ENCODE measurements at places on chromosomes 4 and X. TPM values are rescaled to one million over a fixed set of nuclear protein-coding genes. Genes with fewer than 3 reads are reported as not detected.

- DNase-seq, result peak; percentile 90
These were observed at the start of gene S100P for GRCh38 chr4:6693231-6694176. Gene S100P, plus strand, starts transcription at chr4:6693878. Its CDS starts 55 bp downstream, at chr4:6693933.

DNA sequence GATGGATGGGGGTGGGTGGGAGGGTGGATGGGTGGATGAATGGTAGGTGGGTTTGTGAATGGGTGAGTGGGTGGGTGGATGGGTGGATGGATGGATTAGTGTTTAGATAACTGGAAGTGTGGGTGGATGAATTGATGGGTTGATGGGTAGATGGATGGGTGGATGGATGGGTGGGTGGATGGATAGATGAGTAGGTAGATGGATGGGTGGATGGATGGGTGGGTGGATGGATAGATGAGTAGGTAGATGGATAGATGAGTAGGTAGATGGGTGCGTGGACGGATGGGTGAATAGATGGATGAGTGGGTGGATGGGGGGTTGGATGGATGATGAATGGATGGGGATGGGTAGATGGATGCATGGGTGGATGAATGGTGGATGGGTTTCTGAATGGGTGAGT, 20.3 kb upstream of the ASMTL start:
- peak; percentile 18 for DNase-seq

DNA sequence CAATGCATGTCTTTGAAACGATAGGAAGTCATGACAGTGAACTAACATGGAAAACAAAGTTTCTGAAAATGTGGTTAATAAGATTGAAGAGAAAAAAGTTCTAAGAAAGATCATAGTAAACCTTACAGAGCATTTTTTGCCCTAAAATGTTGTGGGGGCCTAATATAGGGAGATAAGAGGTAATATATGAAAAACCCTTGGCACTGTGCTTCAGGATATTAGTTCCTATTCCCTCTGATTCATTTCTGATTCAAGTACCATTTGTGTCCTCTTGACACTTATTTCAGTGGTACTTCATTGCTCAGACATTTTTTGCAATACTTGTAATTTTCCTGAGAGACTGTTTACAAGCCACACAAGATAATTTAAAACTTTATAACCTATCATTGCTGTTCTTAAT, 35.1 kb downstream of the PAQR3 start:
- no peak for DNase-seq

- DNase-seq, result no peak
These were observed 368.7 kb upstream of the FTHL17 start for GRCh38 chrX:31440546-31440945.

- no peak for DNase-seq
These were observed 27.3 kb upstream of the CHRNA9 start for GRCh38 chr4:40307627-40308497.

The ADH7 gene
- total RNA-seq, result not detected

- no peak for DNase-seq
These were observed 236.1 kb upstream of the EDNRA start for GRCh38 chr4:147244786-147245185.

The DCAF4L1 gene
- total RNA-seq, result 0.36 TPM

DNA sequence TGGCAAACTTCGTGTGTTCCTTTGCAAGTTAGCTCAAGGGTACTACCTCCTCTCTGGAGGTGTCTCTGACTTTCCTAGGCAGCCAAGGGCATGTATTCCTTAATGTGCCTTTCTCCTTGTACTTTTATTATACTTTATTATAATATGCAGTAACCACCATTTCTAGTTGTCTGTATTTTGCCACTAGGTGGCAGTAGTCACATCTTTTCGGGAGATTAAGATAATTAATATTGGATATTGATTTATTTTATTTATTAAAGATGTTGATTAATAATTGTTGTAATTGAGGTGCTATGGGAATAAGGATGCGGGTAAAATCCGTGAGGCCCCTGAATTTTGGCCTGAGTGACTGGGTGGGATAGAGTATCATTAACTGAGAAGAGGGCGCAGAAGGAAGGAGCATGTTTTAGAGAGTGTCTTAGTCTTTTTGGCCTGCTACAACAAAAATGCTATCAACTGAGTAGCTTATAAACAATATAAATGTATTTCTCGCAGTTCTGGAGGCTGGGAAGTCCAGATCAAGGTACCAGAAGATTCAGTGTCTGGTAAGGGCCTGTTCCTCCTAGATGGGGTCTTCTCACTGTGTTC, 153.3 kb downstream of the TMEM164 start:
- no peak for DNase-seq

The JCHAIN gene
- total RNA-seq, result 374 TPM

DNA sequence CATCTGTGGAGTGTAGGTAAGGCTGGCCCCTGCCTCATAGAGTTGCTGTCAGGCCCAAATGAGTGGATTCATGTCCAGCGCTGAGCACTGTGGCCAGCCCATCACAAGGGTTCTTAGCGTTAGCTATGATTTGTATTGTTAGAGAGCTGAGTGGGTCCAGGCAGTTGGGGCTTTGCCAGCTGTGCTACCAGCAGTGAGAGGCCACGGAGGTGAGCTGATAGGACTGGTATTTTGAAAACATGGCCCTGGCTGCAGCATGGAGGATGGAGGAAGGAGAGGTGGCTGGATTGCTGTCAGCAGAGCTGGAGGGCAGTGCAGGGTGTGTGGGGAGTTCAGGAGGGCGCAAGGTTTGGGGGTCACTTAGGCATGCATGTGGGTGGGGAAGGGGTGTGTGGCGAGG, 69.8 kb downstream of the PSAPL1 start:
- DNase-seq, result no peak

The KIT gene
- total RNA-seq, result 21.0 TPM

GRCh38 chr4:184355111-184355604, 119.2 kb downstream of the IRF2 start:
- DNase-seq, result peak; percentile 65

The COX7B2 gene
- not detected for total RNA-seq

The TBX22 gene
- 0.18 TPM for total RNA-seq

- DNase-seq, result peak; percentile 81
These were observed 90.1 kb downstream of the IRF2 start for GRCh38 chr4:184384056-184384809.

- no peak for DNase-seq
These were observed 90.1 kb downstream of the EVC2 start for GRCh38 chr4:5618051-5618960.

GRCh38 chrX:21802839-21803238, 36.6 kb upstream of the MBTPS2 start:
- no peak for DNase-seq

- DNase-seq, result no peak
These were observed 999 bp upstream of the KLHL15 start for GRCh38 chrX:24027985-24028384.

GRCh38 chr4:1299301-1299860, 9.7 kb downstream of the MAEA start:
- no peak for DNase-seq

- no peak for DNase-seq
These were observed 169.3 kb downstream of the GC start for GRCh38 chr4:71614621-71615020.

- peak; percentile 68 for DNase-seq
These were observed 30.4 kb downstream of the FAT1 start for GRCh38 chr4:186693159-186693815.

DNA sequence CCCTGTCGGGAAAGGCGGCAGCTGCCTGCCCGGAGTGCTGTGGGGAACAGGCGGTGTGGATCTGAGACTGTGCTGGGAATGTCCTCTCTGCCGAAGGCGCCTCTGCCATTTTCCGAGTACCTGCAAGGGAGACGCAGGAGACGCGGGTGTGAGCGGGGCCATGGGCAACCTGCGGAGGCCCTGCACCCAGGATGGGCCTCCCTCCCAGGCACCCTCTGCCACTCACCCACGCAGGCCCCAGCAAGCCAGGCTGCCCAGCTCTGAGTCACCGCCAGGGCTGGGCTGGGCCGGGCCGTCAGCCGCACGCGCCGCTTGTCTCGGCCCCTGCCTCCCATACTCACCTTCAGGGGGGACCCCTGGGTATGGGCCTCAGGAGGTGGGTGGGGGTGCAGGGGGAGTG, 3.5 kb upstream of the FGFR3 start:
- peak; percentile 68 for DNase-seq

DNA sequence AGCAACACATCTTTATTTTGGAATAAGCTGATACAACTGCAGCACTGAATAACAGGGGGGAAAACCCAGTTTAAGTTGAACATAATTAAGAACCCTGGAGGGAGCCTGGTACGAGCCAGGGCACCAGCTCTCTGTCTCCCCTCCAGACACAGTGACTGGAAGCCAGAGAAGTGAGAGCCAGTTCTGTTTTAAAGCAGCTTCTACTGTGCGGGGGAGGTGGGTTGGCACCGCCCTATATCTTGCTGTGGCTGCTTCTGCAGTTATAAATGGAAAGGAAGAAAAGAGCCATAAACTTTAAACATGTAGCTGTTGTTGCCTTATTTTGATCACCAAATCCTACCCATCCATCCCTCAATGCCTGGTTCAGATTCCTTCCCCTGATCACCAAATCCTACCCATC, 207.9 kb upstream of the ANXA3 start:
- no peak for DNase-seq

- no peak for DNase-seq
These were observed 73.3 kb upstream of the ZDHHC15 start for GRCh38 chrX:75596178-75596577.

DNA sequence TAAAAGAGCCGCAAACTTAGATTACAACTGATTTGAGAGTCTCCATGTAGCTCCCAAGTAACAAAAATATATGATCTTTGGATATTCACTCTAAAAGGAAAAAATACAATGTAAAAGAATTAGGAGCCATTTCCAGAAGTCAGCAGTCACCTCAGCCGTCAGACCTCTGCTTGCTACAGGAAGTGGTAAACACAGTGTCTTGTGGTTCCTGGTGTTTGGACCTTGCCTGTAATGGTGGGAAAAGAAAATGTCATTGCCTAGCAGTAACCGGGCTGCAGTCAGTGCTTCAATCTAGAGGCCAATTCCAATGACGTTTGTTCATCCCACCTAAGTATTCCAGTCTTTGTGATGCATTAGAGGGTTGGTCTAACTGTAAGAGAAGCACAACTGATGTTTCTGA, 28.9 kb upstream of the SMIM31 start:
- DNase-seq, result no peak

GRCh38 chrX:21863241-21863640, 7.5 kb downstream of the YY2 start:
- DNase-seq, result no peak

The CHRDL1 gene
- 34.7 TPM for total RNA-seq

The SMR3B gene
- not detected for total RNA-seq

GRCh38 chr4:17347445-17347844, 164.4 kb downstream of the QDPR start:
- DNase-seq, result no peak

DNA sequence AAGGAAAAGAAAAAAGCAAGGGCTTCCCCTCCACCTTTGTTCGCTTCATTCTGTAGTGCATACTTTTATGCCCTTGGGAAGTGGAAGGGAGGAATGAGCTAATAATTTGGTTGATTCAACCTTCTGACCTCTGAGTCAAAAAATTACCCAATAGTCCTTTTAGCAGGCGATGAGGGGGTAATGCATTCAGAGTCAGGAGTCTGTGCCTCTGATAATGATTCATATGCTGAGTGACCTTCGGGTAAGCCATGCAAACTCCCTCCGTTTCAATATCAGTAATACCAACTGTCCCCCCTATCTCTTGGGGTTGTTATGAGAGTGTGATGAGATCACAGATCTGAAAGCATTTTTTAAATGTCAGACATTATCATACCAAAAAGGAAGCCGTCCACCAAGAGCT, 41.6 kb upstream of the ACSL4 start:
- no peak for DNase-seq

The S100P gene
- 2,292 TPM for total RNA-seq

The RPL9 gene
- total RNA-seq, result 1,753 TPM

DNA sequence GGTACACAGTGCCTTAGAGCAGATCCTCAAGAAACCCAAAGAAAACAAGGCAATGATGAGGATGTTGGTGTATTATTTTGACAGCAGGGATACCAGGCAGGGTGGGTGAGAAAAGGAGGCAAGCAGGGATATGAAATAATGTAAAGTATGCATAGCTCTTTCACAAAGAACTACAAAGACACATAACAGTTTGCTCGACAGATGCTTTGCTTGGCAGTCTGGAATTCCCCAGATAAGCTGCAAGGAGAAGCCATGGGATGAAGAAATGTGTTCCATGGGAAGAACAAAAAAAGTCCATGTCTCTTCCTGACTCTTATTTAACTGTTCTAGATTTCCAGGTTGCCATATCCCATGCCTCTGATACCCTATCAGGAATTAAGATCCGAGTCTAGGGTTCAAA, 75.4 kb downstream of the FAM13A start:
- DNase-seq, result no peak

The SHROOM4 gene
- total RNA-seq, result 19.3 TPM

- no peak for DNase-seq
These were observed 713.8 kb downstream of the RAB28 start for GRCh38 chr4:12770351-12770750.

GRCh38 chrX:4627414-4627813, 914.0 kb upstream of the PRKX start:
- DNase-seq, result no peak

DNA sequence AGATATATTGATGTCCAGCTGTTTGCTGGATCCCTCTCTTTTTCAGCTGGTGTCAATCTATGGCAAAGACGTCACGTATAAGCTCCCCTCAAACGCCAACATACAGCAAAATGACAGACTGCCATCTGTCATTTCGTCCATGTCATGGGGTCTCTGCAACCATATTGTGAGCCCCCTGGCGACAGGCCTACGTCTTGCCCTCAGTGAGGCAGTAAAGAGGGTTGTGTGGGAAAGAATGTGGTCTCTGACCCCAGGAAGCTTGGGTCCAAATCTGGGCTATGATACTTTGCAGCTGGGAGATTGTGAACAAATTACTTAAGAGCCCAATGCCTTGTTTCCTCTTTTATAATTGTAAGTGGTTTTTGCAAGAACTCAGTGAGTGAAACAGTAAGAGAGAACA, 7.4 kb downstream of the SUPT20HL2 start:
- DNase-seq, result no peak

All from ureter (tissue), 1 donor.